Panc1 (cell line): ENCODE measurements at places on chromosomes 3 and 15. TPM values are rescaled to one million over a fixed set of nuclear protein-coding genes. Genes with fewer than 3 reads are reported as not detected.

DNA sequence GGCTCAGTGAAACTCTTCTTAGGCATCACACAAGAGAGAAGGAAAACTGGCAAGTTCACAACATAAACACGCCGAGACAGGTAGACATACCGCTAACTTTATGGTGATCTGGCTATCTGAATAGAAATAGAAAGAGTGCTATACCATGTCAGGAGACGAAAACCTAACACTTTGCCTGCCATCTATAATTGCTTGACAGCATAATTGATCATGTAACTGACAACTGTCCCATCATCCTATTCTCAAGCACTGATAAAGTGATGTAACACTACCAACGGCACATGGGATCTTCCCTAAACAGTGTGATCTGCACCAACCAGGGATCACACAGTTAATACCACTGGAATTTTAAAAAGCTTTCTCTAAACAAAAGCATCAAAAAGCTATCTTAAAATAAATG lies 270.9 kb upstream of the NSMCE3 start:
- no peak for DNase-seq

DNA sequence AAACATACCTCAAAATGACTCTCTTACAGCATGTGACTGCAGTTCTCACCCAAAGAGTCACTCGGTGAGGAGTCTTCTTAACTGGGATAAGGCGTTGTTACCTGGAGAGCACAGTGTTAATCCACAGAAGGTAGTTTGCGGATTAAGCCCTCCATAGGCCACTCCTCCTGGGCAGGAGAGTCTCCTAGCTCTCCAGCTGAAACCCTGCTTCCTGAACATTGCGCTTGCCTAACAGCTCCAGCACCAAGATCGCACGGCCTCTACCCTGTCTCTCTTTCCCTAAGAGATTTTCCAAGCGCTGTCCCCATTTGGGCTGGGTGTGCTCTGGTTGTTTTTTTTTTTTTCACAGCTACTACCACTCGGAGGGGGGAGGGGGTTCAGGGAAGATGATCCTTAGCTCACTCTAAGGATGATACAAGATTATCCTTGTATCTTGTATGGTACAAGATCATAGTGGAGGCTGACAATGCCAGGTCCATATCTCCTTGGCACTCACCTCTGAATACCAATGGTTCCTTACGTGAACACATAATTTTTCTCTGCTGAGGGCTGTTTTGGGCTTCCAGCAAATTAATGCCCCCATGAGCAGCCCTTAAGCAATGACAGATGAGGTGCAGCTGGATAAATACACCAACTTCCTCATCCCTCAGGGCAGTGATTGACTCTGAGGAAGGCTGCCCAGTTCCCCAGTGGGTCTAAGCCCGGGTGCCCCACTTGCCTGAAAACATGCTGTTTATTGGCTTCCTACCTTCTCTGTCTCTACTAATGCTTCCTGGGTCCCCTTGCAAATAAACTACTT lies 185.2 kb upstream of the TSC22D2 start:
- DNase-seq = no peak

KCNMB2 gene
- not detected for total RNA-seq

EFCC1 gene
- 0.15 TPM for total RNA-seq

GRCh38 chr3:126807795-126808194 lies 103.8 kb downstream of the CHCHD6 start:
- no peak for DNase-seq

GASK1A gene
- total RNA-seq = not detected

DNA sequence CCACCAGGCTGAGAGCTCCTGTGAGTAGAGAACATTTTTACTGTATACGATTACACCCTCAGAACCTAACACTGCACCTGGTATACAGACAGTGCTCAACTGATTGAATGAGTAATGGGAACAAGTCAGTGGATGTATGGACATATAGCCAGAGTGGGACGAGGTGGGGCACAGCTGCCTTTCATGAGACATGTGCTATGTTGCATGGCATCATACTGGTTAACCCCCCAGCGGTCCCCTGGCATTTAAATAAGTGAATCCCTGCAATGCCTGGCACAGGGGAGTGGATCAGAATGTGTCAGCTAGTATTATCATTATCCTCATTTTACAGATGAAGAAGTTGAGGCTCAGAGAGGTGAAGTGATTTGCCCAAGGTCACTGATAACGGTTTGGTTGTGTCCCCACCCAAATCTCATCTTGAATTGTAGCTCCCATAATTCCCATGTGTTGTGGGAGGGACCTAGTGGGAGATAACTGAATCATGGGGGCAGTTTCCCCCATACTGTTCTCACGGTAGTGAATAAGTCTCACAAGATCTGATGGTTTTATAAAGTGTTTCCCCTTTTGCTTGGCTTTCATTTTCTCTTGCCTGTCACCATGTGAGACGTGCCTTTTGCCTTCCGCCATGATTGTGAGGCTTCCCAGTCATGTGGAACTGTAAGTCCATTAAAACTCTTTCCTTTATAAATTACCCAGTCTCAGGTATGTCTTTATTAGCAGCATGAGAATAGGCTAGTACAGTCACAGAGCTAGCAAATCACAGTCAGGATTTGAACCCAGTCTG lies 56.0 kb upstream of the ATP2B2 start:
- no peak for DNase-seq

DNA sequence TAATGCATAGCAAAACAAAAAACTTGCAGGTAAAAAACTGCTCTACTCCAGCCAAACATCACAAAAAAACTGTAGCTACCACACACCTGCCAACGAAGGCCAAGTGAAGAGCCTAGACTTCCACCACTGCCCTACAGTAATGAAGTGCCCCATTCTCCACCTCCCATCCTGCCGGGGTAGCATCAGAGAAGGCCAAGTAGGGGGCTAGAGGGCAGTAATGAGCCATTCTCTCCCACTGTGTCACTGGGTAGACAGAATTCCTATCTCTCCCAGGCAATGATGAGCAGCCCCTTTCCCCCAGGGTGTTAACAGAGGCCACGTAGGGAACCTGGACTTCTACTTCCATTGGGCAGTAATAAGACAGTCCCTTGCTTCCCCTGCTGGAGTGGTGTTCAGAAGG lies 9.5 kb downstream of the SEC22C start:
- no peak for DNase-seq

GFM1 gene
- 59.3 TPM for total RNA-seq

- no peak for DNase-seq
These were observed 33.3 kb upstream of the MEIS2 start for GRCh38 chr15:37133602-37134001.

- DNase-seq = no peak
These were observed 88.7 kb downstream of the CACNA2D3 start for GRCh38 chr3:54211097-54211496.

EIF4A2 gene
- total RNA-seq = 219 TPM

- no peak for DNase-seq
These were observed 46.2 kb upstream of the CTDSPL2 start for GRCh38 chr15:44381236-44381635.

BNC1 gene
- total RNA-seq = not detected

MRPL47 gene
- 58.7 TPM for total RNA-seq

NRROS gene
- 8.8 TPM for total RNA-seq

PLCH1 gene
- total RNA-seq = 0.03 TPM

DNA sequence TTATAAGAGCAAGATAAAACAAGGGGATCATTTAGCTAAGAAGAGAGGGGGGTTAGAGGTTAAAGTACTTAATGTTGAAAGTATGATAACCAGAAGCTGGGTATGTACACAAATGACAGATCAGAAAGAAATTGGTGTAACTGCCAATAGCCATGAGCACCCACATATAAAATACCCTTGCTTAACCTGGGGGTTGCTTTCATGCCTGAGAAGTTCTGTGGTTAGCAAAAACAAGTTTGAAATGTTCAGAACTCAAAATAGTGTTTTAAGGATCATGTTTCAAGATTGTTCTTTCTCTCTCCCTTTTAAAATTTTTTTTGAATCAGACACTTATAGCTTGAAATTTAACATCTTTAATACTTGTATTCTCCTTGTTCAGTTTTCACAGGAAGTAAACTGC lies 321.4 kb upstream of the GBE1 start:
- DNase-seq = no peak

- DNase-seq = no peak
These were observed 725 bp downstream of the TLE3 start for GRCh38 chr15:70097063-70097320.
